CMK (cell line): ENCODE measurements at places on chromosomes 4 and X.

DNA sequence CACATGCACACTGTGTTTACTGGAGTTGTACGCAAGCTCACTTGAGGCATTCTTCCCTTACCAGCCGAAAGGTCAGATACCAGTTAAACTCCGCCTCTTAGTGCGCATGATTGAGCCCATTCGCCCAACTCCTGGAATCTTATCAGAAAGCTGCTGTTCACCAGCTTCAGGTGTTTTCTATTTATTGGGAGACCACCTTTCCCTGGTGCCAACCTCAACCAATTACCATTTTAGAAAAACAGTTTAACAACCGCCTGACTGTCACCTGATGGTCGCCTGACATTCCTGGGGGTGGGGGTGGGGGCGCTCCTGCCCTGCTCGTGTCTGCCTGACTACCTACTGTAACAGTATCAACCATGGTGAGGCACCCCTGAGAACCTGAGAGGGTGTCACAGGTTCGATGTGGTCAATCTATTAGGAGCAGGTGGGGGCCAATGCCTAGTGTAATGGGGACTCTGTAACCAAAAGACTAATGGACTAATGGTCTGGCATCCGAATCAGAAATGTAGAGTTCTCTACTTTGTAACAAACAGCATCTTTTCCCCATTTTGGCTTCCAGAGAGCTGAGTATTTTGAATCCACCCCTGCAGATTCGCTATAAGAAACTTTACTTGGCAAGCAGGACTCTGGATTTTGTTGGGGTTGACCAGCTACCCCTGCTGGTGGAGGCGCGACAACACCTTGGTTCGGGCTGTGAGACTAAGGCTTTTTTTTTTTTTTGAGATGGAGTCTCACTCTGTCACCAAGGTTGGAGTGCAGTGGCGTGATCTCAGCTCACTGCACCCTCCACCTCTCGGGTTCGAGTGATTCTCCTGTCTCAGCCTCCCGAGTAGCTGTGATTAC, 58.2 kb upstream of the ZNF157 start:
- peak; percentile 14 for DNase-seq

GRCh38 chr4:40933272-40934053, 183.7 kb downstream of the NSUN7 start:
- no peak for DNase-seq

GRCh38 chr4:133597251-133597650, 448.2 kb downstream of the PCDH10 start:
- DNase-seq: no peak

- DNase-seq: no peak
Observed at GRCh38 chrX:55007656-55008055, 7.5 kb downstream of the APEX2 start.

DNA sequence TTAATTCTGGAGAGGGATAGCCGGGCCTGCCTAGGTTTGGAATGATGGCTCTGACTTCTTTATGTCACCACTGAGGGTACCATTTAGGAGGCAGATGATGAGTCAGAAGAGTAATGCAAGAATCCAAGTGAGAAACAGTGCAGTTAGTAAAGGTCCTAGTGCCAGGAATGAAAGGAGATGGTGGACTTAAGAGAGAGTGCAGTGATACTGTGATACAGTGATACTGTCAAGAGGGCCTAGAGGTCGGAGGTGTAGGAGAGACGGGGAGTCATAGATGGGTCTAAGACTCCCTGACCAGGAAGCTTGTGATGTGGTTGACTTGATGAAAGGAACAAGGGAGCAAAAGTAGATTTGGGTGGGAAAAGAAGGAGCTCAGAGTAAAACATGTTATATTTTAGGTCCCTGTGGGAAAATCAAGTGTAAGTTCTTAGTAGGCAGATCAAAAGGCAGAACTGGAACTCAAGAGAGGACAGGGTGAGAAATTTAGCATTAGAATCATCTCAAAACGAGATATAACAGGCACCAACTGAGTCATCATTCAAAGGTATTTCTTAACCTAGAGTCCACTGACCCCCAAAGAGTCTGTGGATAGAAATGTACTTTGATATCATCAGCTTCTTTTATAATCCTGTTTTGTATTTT, 85.0 kb downstream of the NFKB1 start:
- no peak for DNase-seq

DNA sequence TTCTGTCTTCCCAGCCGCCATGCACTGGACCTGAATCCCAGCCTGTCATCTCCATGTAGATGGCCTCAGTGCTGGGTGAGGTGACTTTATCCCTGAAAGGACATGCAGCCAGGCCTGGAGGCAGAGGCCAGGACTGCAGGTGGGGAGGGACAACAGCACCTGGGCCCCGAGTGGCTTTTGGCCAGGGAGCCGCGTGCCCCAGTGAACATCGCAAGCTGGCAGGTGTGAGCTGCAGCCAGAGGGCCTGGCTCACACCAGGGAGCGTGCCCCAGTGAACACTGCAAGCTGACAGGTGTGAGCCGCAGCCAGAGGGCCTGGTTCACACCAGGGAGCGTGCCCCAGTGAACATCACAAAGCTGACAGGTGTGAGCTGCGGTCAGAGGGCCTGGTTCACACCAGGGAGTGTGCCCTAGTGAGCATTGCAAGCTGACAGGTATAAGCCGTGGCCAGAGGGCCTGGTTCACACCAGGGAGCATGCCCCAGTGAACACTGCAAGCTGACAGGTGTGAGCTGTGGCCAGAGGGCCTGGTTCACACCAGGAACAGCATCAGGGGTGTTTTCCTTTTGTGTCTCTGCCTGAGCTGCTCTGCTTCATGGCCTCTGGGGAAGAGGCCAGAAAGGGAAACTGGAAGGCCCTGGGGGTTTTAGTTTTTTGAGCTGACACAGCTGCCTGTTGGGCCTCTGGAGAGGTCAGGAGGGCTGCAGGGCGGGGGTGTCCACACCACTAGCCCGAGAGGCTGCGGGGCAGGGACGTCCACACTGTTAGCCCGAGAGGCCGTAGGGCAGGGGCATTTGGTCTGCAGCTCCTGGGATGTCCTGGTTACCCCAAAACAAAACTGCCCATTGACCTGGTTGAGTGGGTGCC, 22.7 kb upstream of the PSAPL1 start:
- DNase-seq: no peak

DNA sequence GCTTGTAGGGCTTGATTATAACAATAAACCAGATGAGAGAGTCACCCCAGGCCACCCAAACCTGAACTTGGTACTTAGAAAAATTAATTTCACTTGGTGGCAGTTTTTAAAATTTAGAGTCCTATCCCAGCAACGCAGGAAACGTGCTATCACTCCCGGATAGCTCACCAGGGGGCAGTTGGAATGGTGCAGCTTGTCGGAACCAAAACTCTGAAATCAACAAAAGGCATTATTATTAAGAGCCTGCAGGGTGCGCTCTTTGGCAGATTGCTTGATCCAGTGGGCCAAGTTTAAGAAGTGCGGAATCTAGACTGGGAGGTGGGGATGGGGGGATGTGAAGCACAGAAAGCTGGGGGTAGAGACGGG, 2.4 kb downstream of the FRAS1 start:
- peak; percentile 56 for DNase-seq

DNA sequence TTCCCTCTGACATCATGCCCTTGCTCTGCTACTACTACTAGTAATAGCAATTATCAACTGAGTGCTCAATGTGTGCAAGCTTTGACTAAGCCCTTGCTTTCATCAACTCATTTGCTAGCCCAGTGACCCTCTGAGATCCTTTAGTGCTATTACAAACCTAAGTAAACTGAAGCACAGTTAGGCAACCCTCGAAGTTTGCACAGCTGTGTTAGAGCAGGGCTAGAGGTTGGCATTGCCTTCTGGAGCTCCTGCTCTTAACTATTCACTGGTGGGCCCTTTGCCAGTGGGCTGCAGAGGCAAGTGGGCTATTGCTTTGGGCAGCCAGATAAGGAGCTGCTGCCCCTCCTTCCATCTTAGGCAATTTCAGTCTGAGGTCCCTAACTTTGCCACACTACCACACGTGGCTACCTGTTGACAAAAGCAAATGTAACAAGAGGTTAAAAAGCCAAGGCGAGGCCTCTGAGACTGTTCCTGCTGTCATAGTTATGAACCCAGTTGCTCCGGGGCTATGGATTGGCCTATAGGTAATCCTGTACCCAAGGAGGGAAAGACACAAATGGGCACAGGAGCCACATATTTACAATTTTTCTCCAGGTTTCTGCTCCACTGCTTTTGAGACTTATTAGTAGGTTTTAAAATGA, 41.5 kb upstream of the ANKRD50 start:
- no peak for DNase-seq

DNA sequence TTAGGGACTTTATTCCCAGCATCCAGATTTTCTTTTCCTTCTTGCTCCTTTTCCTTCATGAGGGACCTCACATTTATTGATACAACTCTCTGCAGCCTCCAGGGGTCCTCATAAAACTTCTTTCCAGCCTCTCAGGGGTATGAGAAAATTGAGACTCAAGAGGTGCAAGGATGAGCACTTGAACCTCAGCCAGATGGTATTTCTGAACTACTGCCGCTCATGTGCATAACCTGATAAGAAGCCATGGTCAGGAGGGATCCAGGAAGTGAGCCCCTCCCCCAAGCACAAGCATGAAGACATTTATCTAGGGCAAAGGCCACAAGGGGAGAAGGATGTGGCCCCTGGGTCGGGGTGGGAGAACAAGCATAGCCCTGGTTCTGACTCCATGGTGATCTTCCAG, 73.3 kb downstream of the TSPAN7 start:
- DNase-seq: peak; percentile 78
